Stimulated activated CD8-positive, alpha-beta memory T cell treated with anti-CD3 and anti-CD28 coated beads, Interleukin-4, amount 100 ng/mL, for 24 hours (primary cell): ENCODE measurements at places on chromosomes 16 and 17.

DNA sequence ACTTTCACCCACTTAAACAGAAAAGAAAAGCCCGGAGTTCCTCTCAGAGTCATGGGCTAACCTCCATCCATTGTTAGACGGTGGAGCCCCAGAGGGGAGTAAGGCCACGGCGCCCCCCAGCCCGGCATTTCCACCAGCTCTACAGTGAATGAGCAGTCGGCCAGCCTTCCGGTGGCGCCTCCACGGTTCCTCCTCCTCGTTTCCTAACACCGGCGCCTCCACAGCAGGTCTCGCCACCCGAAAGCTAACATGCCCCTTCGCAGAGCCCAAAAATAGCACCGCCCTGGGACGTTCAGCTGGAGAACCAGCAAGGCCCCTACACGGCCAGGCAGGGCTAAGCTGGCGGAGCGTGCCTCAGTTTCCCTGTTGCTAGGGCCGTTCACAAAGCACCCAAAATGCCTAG, 858 bp downstream of the MMD start:
- DNase-seq: peak; percentile 24

- no peak for DNase-seq
Observed at GRCh38 chr17:382644-383533, 30.3 kb upstream of the RPH3AL start.

DNA sequence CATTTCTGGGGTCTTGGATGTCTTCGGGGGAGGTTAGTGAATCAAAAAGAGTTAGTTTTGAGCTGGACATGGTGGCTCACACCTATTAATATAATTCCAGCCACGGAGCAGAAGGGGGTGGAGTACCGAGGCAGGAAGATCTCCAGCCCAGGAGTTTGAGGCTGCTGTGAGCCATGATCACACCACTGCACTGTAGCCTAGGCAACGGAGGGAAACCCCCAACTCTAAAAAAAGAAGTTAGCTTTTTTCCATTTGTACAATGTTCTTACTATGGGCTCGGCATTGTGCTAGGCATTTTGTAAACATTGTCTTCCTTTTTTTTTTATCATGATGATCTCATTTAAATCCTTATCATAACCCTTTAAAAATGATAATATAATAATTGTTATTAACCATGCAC, 8.3 kb upstream of the SNF8 start:
- no peak for DNase-seq

GRCh38 chr17:64319531-64319930, 56.5 kb upstream of the TEX2 start:
- DNase-seq: no peak

DNA sequence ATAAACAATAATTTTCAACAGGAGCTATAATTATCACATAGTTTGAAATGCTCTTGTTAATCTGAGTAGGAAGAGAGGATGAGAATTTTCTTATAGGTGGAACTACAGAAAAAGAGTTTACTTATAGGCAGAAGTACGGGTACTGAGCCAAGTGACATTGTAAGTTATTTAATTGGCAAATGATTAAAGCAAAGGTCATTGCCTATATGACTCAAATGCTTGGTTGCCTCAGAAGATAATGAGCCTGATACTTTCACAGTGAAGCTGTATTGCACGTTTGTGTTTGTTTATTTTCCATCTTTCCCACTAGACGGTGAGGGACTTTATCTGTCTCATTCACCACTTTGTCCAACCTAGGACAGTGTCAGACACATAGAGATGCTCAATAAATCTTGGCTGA, 749.3 kb downstream of the MAF start:
- DNase-seq: no peak

DNA sequence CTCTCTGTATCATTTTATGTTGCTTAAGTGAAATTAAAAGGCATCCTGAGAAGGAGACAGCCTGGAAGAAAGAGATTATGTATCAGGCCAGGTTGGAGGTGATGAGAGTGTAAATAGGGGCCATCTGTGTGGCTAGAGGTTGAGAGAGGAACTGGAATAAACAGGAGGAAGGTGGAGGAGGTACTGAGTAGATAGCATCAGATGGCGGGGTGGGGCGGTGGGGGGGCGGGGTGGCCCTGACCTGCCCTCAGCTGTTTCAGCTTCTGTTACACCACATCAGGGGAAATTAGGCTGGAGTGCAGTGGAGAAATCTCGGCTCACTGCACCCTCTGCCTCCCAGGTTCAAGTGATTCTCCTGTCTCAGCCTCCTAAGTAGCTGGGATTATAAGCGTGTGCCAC, 6.9 kb upstream of the KCNG4 start:
- no peak for DNase-seq

DNA sequence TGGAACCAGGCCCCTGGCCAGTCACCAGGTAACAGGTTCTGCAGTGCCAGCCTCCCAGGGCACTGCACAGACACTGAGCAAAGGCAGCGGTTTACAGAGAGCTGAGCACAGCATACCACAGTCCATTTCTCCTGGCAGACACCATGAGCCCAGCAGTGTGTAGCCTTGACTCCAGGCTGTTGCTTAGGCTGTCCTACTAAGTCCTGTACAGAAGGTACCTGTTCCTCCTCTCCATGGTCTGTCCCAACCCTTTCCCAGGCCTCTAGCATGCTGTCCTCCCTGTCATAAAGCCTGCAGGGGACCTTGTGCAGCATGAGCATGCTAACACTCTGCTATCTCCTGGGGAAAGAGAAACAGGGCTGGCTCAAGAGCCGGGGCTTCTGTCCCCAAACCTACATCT, 20.0 kb downstream of the ATP6V0D1 start:
- no peak for DNase-seq

DNA sequence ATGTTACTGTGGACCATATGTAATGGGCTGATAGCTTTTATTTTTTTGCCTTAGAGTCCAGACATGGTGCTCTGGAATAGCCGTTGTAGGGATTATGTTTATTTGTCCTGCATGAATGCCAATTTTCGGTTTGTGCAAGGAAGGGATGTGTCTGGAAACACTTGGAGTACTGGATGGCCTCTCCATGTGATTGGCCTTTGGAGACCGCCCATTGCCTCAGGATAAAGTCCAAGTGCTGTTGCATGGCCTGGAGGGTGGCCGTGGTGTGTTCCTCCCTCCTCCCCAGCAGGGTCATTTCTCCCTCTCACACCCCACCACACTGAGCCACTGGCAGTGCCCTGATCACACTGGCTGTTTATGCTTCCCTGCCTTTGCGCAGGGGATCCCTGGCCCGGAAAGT, 93.9 kb downstream of the MSI2 start:
- DNase-seq: no peak

DNA sequence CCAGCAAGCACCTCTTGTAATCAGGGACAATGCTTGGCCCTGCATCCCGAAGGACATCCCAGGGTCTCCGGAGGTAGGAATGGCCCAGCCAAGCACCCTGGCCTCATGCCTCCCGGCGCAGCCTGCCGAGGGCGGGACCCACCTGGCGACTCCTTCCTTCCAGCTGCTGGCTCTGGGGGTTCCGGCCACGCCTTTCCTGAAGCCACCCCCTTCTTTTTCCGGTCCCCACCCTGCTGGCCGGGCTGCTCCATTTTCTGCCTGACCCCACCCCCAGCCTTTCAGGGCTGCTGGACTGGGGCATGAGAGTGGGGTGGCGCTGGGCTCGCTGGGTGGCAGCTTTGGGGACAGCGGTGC, 22.5 kb upstream of the CIBAR2 start:
- no peak for DNase-seq

DNA sequence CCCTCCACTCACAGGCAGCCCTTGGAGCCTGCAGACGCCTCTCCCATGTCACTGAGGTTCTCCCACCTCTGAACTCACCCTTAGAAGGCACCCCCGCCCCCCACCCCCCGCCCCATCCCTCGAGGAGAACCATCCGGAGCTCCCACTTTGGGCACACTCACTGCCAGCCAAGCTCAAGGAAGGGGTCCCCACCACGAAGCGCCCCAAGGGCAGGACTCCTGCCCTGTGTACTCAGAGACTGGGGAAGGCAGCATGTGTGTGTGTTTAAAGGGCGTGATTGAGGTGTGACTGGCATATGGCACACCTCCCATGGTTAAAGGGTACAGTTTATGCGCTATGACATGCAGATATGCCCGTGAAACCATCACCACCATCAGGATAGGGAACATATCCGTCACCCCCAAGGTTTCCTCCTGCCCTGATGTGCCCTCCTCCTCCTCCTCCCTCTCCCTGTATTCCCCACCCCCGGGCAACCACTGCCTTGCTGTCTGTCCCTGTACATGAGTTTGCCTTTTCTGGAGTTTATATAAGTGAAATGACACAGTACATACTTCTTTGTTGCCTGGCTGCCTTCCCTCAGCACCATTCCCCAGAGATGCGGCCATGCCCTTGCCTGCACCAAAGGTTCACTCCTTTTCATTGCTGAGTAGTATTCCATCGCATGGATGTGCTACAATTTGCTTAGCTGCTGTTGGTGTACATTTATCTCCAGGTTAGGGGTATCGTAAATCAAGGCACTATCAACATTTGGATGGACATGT, 14.0 kb upstream of the RBFOX3 start:
- DNase-seq: no peak

GRCh38 chr17:1714980-1715802, 5.0 kb upstream of the TLCD2 start:
- DNase-seq: no peak
